Myocyte (in vitro differentiated cells): ENCODE measurements at places on chromosomes 13 and 19. TPM values are rescaled to one million over a fixed set of nuclear protein-coding genes. Genes with fewer than 3 reads are reported as not detected.
A peak's percentile ranks its signal among the peaks of the same experiment; 100 is the strongest.

DNA sequence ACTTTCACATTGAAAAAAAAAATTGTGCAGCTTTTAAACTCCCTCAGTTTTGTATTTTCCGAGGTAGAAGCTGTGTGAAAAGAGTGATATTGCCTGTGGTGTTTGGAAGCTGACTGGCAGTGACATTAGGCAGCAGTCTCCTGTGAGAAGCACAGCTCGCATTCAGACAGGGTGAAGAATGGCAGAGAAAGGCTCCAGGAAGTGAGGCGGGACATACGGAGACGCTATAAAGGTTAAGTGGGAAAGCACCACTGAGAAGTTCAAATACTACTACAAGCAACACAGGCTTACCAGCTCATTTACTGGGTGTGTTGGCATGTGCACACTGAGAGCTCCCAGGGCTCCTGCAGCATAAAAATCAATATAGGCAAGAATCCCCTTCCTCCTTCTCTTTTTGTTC is 88.4 kb downstream of the RXFP2 start:
- DNase-seq, result no peak

DNA sequence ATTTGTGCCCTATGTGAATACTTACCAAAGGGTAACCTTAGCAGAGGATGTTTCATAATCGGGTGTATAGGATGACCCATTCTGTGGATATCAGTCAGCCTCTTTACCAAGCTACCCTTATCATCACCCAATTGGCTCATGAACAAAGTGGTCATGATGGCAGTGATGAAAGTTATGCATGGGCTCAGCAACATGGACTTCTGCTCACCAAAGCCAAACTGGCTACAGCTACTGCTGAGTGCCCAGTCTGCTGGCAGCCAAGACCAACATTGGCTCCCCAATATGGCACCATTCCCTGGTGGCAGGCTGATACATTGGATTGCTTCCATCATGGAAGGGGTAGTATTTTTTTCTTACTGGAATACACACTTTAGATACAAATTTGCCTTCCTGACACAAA is 5.7 kb upstream of the ZNF461 start:
- DNase-seq, result no peak

- DNase-seq, result peak; percentile 83
These were observed 36.8 kb upstream of the SEMA6B start for GRCh38 chr19:4596033-4596904.

- DNase-seq, result no peak
These were observed 32.6 kb downstream of the RYR1 start for GRCh38 chr19:38466050-38466449.

- DNase-seq, result peak; percentile 94
These were observed 225.2 kb downstream of the FOXO1 start for GRCh38 chr13:40440990-40441820.

- no peak for DNase-seq
These were observed 2.4 kb downstream of the FOSB start for GRCh38 chr19:45469945-45470761.

DNA sequence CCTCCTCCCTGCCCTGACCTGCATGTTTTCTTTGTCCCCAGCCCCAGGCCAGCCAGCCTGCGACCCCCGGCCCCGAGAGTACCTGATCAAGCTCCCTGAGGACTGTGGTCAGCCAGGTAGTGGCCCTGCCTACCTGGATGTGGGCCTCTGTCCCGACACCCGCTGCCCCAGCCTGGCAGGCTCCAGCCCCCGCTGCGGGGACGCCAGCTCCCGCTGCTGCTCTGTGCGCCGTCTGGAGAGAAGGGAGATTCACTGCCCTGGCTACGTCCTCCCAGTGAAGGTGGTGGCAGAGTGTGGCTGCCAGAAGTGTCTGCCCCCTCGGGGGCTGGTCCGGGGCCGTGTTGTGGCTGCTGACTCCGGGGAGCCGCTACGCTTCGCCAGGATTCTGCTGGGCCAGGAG is 5.6 kb downstream of the CILP2 start:
- no peak for DNase-seq

DNA sequence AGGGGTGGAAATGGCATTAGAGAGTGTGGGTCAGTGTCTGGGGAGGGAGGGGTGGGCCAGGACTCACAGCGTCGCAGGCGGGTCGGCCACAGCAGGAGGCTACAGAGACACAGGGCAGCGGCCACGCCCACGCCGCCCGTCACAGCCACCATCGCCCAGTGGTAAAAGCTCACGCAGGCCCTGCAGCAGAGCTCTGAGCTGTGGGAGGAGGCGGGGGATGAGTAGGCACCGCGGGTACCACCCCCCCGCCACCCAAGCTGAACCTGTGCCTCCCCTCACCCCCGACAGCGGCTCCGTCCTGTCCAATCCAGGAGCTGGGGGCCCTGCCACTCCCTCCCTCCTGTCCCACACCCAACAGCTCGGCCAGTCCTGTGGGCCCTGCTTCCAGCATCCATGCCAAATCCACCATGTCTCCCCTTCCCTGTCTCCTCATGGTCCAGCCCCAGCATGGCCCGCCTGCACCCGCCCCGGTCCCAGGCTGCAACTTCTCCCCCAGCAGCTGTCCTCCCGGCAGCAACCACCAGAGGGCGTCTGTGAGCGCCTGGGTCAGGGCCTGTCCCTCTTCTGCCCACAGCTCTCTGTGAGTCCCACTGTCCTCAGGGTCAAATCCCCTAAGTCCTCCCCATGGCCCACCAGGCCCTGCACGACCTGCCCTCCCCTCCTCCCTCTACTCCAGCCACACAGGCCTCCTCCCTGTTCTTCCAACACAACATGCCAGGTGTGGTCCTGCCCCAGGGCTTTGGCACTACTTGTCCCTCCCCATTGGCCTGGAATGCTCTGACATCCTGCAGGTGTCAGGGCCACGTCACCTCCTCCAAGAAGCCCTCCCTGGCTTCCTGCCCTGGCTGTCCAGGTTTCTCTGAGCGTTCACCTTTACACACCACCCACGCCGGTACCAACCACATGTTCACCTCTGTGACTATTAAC is 6.0 kb downstream of the TEKTIP1 start:
- DNase-seq, result peak; percentile 56

DNA sequence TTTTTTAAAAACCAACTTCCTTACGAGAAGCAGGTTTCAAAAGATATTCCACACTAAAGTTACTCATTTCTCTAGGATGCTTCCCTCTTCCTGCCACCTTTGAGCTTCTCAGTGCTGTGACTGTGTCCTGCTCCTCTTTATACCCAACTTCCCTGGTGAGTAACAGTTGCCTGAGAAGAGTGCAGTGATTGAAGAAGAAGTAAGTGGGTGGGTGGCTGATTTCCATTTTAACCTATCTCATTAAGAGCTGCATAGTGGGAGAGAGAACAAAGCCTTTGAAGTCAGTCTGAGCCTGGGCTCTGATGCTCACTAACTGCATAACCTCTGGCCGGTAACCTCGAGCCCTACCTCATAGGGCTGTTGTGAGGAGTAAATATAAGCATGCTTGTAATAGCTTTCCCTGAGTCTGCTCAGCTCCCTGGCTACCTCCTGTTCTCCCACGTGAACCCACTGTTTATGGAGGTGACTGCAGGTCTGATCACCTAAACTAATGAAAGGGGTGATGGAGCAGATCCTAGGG is 977.3 kb downstream of the UQCRFS1 start:
- no peak for DNase-seq

DNA sequence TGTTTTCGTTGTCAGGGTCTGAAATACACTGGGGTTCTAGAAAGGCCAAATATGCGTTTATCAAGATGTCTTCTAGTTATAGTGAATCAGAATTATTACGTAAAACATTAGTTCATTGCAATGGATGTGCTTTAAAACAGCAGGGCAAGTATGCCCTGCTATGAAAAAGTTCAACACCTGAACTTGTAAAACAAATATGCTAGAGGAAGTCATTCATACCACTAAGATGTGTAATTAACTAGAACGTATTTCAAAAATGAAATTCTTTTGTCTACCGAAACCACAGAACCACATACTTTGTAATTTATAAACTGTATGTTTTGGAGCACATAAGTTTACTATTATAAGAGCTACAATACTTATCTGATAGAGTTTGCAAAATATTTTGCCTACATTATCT is 266.2 kb downstream of the KCTD12 start:
- DNase-seq, result no peak

DNA sequence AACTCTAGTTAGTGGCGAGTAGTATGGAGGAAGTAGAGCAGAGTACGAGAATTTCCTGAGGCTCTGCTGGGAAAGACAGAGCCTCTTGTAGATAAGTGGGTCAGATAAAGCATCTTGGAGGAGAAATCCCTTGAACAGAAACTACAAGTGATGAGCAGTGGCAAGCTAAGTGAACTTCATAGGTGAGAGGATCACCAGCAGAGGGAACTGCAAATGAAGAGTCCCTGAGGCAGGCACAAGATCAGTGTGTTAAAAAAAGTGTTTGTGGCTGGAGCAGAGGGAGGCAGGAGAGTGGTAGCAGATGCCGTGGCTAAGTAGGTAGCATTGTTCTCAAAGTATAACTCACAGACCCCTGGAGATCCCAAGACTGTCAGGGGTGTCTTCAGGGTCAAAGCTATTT is 437.6 kb downstream of the HS6ST3 start:
- no peak for DNase-seq

DNA sequence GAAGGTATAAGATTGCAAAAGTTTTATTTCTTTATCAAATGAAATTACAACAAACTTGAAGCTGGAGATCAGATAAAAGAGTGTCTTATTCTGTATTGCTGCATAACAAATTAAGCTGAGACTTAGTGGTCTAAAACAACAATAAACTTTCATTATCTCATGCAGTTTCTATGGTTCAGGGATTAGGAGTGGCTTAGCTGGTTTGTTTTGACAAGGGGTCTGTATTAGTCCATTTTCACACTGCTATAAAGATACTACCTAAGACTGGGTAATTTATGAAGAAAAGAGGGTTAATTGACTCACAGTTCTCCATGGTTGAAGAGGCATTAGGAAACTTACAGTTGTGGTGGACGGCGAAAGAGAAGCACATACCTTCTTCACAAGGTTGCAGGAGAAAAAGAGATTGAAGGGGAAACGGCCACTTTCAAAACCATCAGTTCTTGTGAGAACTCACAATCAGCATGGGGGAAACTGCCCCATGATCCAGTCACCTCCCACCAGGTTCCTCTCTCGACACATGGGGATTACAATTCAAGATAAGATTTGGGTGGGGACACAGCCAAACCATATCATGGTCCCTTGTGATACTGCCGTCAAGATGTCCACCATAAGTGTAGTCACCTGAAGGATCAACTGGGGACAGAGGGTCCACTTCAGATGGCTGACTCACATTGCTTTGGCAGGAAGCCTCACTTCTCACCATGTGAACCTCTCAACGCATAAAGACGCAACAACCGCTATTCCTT is 97.8 kb downstream of the RNF17 start:
- no peak for DNase-seq

- DNase-seq, result peak; percentile 49
These were observed 9.6 kb upstream of the NOTCH3 start for GRCh38 chr19:15210323-15210781.

DNA sequence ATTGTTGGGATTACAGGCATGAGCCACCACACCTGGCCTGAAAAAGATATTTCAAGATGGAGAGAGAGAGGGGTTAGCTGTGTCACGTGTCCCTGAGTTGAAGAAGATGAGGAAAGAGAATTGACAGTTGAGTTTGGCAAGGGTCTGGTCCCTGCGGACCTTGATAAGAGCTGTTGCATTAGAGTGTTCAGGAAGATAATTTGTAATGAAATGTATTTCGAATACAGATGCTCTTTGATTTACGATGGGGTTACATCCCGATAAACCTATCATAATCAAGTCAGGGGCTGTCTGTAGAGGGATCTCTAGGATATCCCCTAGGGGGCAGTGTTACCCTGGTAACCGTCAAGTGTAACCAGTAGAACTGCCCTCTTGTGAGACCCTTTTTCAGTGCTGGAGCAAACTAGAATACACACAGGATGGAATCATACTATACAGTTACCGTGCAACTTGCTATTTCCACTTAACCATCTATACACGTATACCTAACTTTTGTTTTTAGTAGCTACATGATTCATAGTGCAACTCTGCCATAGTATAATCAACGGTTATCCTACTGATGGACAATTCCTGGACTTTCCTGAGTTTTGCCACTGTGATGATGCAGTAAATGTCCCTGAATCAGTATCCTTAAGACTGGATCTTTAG is 1.5 kb upstream of the ELOF1 start:
- peak; percentile 73 for DNase-seq

GRCh38 chr13:59478908-59479307 is 684.8 kb downstream of the DIAPH3 start:
- no peak for DNase-seq

GRCh38 chr19:41746593-41747227 is 8.6 kb upstream of the CEACAM6 start:
- DNase-seq, result peak; percentile 37

- DNase-seq, result no peak
These were observed 3.5 kb upstream of the ZNF701 start for GRCh38 chr19:52566588-52566987.

DNA sequence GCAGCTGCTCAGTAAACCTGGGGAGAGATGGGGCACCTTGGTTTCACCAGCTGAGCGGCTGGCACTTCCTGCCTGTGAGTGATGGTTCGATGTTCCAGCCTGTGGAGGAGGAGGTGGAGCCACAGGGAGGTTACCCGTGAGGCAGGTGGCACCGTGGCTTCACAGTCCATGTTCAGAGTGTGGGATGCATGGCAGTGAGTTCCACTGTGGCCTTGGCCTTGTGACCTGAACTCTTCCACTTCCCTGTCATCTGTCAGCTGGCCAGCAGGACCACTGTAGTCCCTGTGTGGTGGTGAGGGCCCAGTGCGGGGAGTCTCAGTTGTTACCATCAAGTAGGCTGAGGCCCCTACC is 16.9 kb downstream of the SMARCA4 start:
- peak; percentile 32 for DNase-seq

GRCh38 chr13:60417734-60418133 is 20.7 kb downstream of the TDRD3 start:
- no peak for DNase-seq

- no peak for DNase-seq
These were observed 8.5 kb downstream of the CYSLTR2 start for GRCh38 chr13:48662226-48662625.

- DNase-seq, result no peak
These were observed 258.8 kb upstream of the STARD13 start for GRCh38 chr13:33544308-33544707.

DNA sequence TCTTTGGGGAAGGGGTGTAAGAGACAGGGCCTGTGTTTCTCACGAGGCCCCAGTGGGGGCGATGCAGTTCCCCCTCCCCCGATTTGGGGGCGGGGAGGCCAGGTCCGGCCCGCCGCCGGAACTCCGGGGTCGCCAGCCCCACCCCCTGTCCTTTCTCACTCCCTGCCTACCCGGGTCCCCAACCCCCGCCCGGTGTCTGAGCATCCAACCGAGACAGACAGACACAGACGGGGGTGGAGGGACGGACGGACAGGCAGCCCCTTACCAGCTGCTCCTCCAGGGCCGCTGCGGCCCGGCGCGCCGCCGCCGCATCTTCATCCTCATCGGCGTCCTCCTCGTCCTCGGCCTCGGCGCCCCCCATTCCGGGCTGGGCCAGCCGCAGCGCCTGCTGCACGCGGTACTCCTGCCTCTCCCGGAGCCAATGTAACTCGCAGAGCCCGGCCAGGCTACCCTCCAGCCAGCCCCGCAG is 397 bp downstream of the DACT3 start:
- DNase-seq, result no peak

Gene USPL1
- 18.0 and 18.2 TPM in 2 replicates for total RNA-seq

Gene SULT2A1
- total RNA-seq, result not detected in 2 replicates

Gene BICRA
- 4.7 and 5.6 TPM in 2 replicates for total RNA-seq

Gene TMEM190
- not detected in 2 replicates for total RNA-seq

Gene VSIG10L
- total RNA-seq, result 1.6 and 1.8 TPM in 2 replicates

Gene KRTDAP
- total RNA-seq, result not detected in 2 replicates

Gene LRFN3
- total RNA-seq, result 5.3 and 8.3 TPM in 2 replicates

Gene ZNF772
- total RNA-seq, result 22.8 and 33.6 TPM in 2 replicates

Gene ZNF575
- total RNA-seq, result not detected in 2 replicates
